Stimulated activated CD4-positive, alpha-beta T cell treated with anti-CD3 and anti-CD28 coated beads, Interleukin-1b, Interleukin-23, amount 100 ng/mL, for 48 hours (primary cell): ENCODE measurements at places on chromosomes 13 and 19.

GRCh38 chr13:64912141-64912540, 2318.0 kb downstream of the PCDH9 start:
- DNase-seq = no peak

DNA sequence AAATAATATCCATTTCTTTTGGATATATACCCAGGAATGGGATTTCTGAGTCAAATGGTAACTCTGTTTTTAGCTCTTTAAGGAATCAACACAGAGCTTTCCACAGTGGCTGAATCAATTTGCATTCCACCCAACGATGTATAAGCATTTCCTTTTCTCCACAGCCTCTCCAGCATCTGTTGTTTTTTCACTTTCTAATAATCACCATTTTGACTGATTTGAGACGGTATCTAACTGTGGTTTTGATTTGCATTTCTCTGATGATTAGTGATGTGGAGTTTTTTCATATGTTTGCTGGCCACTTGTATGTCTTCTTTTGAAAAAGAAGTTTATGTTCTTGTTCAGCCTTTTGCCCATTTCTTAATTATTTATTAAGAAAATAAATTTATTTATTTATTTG, 352.2 kb upstream of the OBI1 start:
- DNase-seq = no peak

DNA sequence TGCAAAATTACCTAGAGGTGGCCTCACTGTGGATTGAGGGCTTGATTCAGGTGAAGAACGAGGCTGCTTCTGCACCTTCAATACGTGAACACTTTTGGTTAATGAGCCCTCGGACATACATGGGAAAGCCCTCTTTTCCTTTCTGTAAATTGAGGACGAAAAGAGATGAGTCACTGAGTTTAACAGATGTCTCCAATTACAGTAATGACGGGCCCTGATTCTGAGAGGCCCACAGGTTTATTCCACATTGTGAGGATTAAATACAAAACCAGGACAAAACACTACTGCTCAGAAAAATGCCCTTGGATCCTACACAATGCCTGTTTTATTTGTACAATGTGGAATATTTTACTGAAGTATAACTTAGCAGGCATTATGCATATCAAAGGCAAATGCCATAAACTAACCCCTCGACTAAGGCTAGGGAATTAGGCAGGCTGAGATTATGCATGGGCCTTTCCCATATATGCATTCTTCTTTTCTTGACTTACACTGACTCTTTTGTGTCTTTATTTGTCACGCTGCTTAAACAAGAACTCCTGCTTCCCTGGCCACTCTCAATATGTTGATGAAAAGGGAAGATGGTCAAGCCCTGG, 819.9 kb downstream of the OLFM4 start:
- DNase-seq = no peak

DNA sequence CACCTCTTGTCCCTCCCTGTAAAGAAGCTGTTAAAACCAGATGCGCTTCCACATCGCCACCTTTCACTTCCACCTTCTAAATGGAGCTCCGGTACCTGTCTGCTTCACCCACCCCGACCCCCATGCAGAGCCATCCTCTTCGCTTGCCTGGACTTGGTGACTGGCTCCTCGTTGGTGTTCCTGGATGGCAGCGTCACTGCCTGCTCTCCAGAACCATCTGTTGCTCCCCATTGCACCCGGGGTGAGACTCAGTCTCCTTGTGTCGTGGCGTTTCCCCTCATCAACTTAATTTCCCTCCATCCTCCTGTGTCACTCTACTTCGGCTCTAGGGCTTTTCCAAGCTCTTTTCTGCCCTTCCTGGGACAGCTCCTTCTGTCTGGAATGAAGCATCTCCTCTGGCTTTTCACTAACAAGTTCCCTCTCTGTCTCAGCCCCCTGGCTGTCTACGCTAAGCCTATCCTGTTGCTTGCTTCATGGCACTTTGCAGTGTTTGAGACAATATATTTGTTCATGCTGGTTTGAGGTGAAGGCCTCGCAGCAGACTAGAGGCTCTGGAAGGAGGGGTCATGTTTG, 10.3 kb downstream of the CEBPG start:
- no peak for DNase-seq

- no peak for DNase-seq
These were observed 54.8 kb upstream of the LATS2 start for GRCh38 chr13:21116141-21116540.
